ENCODE measurements at places on chromosomes 2 and 18.

DNA sequence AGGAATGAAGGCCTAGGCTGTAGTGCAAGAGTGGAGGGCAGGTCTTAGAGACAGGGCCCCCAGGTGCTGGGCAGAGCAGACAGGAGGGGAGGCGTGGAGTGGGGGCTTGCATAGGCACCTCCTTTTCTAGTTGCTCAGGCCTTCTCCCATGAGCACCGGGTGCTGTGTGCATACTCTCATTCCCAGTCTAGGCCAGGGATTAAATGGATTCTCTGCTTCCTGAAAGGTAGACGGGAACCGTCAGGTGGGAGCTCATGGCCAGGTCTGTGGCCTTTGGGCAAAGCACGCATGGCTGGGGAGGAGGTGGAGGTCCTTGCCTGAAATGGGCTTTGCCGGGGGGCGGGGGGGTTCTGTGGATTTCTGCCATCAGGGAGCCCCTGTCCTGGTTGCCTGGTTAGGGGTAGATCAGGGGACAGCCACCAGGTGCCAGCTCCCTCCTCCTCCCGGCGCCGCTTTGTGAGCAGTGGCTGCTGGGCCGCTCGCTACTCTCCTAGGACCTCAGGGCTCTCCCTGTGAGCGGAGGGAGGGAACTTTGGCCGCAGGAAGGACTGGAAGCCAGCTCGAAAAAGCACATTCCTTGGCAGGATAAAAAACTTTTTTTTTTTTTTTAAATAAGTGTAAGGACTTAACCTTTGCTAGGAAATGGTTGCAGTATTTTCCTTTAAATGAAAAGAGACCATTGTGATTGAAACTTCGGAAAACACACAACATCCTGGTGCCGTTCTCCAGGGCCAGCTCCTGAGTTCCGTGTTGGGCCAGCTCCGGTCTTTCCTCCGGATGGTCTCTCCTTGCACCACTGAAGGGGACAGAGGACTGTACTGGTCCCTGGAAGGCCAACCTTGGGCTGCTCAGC, 82.8 kb upstream of the HAAO start:
- DNase-seq, result no peak

- no peak for DNase-seq
Measured at GRCh38 chr2:174840436-174840835, 76.2 kb upstream of the CHRNA1 start.

DNA sequence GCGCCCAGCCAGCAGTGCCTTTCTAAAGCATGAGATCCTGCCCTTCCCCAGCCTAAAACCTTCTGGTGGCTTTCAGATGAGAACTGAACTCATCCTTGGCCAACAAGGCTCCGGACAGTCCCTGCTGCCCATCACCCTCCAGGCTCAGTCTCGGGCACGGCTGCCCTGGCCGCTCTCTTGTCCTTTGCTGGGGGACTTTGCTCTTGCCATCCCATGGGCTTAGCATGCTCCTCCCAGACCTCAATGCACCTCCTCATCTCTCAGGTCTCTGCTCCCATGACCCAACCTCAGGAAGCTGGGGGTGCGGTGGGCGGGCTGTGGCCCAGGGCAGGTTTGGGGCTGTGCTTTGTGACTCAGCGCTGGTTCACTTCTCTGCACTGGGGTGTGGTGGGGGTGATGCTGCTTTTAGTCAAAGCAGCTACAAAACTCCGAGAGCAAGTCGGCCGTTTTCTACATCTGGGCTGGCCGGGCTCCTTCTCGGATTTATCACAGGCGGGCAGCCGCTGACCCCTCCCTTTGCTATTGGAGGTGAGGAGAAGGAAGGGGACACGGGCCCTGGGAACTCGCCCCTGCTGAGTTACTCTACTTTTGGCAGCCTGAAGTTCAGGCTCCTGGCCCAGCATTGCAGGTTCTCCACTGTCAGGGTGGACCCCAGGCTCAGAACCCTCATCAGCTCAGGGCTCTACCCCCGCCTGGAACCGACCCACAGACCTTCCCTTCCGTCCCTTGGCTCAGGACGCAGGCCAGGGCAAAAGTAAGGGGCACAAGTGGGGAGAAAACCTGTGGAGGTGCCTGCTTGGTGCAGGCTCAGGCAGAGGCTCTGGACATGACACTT, 90.6 kb upstream of the TAF1B start:
- no peak for DNase-seq

DNA sequence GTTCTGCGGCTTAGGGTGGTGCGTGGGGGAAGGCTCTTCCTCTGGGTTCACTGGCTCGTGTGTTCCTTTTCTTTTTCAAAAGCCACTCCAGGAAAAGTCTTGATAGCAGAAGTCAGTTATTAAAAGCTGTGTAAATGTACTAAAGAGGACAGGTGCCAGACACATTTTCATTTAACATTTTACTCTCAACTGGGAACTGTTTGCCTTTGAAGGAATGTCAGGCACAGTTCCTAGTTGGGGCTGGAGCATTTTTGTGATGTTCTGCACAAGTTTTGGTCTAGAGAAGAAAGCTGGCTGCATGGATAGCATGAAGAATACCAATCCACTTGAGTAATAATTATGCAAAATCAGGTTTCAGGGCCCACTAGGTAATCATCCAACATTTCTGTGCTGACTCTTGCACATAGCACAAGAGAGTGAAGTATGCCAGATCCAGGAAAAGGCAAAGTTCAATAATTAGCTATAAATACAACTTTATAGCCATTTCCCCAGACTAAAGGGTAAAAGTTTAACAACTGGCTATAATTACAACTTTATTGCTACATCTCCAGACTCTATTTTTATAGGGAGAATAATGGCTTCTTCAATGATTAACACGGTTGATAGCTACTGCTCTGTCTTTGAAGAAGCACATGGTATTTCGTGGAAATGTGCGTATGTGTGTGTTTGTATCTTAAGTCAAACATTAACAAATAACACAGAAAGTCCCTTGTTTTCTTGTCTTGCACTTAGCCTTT, 16.2 kb downstream of the SCYGR8 start:
- no peak for DNase-seq

DNA sequence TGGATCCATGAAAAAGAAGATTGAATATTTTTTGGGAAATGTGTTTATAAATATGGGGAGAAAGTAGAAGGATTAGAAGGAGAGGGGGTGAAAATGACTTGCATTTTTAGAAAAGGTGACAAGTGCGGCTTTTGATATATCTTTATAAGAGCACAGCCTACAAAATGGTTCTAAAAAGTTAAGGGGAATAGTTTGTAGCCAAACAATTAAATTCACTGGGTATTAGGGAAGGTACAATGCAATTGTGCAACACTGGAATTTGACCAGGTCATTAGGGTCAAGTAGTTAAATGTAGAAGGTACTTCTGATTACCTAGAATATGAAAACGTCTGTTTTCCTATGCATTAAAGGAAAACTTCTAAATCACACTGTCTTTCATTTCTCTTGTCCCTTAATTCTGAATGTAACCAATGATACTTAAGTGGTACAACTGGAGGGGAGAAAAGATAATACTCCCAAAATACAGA, 44.5 kb upstream of the SERTAD2 start:
- no peak for DNase-seq

GRCh38 chr18:79610461-79611039, 69.1 kb upstream of the CTDP1 start:
- DNase-seq, result no peak

DNA sequence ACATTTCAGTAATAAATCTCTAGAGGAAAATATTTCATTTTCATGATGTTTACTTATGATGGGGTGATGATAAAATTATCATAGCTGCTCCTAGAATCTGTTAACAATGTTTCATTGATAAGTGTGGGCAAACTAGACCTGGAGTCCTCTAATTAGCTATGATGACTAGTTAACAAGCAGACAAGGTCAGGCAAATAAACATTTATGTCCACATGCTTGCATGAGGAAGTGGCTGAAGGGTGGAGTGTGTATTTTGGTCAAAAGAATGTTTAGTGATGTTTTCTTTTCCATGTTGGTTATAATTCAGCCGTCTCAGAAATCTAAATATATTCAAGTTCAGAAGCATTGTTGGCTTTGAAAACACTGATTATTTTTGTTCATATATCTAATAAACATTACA, 99.9 kb upstream of the FN1 start:
- no peak for DNase-seq

- DNase-seq, result no peak
Measured at GRCh38 chr2:101474731-101475384, at the start of gene RFX8. RFX8 (minus strand) TSS chr2:101475112; CDS start chr2:101466848, 8,264 bp downstream.

Measured in NCI-H1092 (cell line).